ENCODE measurements at places on chromosomes 13 and 19. TPM values are rescaled to one million over a fixed set of nuclear protein-coding genes. Genes with fewer than 3 reads are reported as not detected.

GRCh38 chr19:14112809-14113385 lies 4.7 kb downstream of the PRKACA start:
- DNase-seq, result no peak

DNA sequence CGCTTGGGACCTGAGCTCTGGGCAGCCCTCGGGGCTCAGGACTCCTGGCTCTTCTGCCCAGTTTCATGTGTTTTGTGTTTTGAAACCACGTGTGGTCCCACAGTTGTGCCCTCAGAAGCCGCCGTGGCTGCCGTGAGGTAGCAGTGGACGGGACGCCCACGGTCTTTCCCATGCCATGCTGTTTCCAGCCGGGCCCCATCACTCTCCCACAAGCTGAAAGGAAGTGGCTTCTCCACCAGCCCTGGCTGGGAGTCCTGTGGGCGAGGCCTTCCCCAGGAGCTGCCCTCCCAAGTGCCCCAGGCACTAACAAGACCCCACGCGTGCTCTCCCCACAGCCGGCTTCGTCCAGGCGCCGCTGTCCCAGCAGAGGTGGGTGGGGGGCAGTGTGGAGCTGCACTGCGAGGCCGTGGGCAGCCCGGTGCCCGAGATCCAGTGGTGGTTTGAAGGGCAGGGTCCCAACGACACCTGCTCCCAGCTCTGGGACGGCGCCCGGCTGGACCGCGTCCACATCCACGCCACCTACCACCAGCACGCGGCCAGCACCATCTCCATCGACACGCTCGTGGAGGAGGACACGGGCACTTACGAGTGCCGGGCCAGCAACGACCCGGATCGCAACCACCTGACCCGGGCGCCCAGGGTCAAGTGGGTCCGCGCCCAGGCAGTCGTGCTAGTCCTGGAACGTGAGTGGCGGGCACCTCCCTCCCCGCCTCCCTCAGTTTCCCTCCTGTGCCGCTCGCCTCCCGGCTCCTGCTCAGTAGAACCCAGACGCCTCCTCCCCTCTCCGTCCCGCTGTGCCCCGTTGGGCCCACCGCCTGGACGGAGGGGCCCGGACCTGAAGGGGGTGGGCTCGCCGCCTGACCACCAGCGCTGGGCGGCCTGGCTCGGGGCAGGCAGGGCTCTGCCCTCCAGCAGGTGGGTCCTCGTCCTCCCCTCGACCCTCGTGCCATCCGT lies 5.3 kb downstream of the BSG start:
- DNase-seq, result no peak

GRCh38 chr19:17341386-17341785 lies 4.0 kb downstream of the GTPBP3 start:
- no peak for DNase-seq

GRCh38 chr19:29625186-29625651 lies 19.1 kb downstream of the POP4 start:
- no peak for DNase-seq

DNA sequence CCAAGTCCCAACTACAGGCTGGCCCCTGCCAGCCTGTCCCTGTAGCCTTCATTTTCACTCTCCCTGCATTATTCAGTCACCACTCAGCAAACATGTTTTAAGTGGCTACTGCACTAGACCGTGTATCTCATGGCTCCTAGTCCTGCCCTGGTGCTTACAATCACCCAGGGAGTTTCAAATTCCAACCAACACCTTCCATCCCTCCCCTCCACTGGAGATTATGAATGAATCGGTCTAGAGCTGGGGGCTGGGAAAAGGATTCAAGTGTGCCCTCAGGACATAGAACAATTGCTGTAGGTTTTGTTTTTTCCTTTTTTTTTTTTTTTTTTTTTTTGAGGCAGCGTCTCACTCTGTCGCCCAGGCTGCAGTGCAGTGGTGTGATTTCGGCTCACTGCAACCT lies 15.0 kb upstream of the TNFAIP8L1 start:
- DNase-seq, result no peak

DNA sequence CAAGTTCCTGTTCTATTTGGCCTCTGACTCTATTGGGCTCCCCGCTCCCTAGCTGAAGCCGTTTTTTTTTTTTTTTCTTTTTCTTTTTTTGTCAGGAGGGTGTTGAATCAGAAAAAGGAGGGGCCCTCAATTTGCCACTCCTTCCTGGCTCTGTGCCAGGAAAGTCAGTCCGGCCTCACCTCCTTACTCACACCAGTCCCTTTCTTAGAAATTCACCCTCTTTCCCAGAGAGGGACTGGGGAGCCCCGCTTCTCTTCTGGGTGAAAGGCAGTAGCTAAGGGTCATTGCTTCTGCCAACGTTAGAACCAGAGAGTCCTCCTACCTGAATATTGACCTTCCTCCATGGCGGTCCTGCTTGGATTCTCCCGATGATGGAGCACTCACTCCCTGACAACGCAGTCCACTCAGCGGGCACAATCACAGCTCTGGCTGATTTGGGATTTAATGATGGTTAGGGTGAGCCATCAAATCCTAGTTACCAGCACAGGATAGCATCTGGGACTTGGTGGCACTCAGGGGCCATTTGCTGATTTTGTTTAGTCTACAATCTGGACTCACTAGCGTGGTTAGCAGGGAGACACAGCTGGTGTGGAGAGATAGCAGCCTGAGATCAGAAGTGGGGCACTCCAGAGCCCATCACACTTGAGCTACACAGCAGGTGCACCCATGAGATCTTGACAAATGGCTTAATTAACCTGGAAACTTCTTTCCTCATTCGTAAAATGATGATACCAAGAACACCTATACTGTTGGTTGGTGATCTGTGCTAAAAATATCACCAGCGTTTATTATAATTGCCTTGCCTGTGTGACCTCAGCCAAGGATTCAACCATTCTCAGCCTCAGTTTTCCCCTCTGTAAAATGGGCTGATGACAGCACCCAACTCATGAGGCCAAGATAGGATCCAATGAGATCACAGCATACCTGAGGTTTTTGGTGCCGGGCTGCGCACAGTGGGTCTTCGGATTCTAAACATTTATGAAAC lies 2.2 kb downstream of the FCER2 start:
- DNase-seq, result no peak

CGB3 gene
- not detected for polyA plus RNA-seq

DNA sequence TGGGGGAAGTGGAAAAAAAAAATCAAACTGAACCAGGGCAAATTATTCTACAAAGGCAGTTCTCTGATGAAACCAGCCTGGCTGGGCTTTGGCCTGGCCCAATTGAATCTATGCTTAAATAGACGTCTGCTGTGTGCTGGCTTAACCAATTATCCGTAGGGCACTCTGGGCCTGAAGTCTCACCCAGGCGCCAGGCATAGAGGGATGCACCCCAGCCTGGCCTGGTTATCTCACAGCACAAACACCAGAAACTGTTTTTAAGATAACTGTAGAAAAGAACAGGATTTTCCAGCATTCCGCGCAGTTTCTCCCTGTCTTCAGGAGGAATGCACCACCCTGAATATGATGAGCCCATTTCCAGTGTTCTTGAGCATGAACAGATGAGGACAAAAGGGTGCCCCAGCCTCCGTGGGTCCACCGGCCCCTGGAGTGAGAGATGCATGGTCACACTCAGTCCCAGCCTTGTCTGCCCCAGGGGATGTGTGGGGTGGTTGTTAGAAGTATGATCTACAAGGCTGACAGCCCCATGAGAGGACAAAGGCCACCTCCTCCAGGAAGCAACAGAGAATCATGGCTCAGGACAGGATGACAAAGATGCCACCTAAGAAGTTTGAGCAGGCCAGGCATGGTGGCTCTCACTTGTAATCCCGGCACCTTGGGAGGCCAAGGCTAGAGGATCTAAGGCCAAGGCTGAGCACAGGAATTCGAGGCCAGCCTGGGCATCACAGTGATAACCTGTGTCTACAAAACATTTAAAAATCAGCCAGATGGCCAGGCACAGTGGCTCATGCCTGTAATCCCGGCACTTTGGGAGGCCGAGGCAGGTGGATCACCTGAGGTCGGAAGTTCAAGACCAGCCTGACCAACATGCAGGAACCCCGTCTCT lies 50.2 kb downstream of the PEPD start:
- no peak for DNase-seq

ODAD3 gene
- polyA plus RNA-seq, result 1.6 TPM

APOC4 gene
- not detected for polyA plus RNA-seq

- DNase-seq, result no peak
These were observed 25.5 kb downstream of the RHPN2 start for GRCh38 chr19:33039108-33039599.

All from right renal pelvis (tissue), 4 donors.